ENCODE measurements at places on chromosomes 3 and 15.

DNA sequence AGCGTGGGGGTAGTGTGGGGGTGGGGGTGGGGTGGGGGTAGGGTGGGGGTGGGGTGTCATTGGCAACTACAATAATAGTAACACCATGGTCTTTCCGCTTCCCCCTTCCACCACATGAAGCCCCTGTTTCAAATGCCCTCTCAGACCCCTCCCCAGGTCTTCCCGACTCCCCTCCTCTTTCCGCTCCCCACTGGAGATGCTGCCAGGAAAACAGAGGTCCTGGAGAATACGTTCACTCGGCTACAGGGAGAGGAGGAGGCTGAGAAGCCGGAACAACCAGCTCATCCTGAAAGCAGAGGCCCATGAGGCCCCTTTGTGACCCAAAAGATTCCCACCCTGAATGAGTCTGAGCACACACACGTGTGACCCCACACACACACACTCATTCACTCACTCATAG lies 75.4 kb downstream of the CPN2 start:
- no peak for DNase-seq

DNA sequence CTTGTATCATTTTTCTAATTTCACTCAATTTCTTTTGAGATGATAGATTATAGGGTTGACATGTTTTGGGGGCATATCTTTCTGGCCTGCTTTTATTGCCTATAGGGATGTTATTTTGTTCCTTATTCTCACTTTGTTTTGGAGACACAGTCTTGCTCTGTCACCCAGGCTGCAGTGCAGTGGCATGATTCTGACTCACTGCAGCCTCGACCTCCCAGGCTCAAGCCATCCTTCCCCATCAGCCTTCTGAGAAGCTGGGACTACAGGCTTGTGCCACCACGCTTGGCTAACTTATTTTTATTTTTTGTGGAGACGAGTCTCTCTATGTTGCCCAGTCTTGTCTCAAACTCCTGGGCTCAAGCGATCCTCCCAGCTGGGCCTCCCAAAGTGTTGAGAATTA lies 72.8 kb upstream of the FAN1 start:
- DNase-seq = no peak

- DNase-seq = peak; percentile 34
Observed at GRCh38 chr3:11638495-11639358, 5.0 kb downstream of the VGLL4 start.

DNA sequence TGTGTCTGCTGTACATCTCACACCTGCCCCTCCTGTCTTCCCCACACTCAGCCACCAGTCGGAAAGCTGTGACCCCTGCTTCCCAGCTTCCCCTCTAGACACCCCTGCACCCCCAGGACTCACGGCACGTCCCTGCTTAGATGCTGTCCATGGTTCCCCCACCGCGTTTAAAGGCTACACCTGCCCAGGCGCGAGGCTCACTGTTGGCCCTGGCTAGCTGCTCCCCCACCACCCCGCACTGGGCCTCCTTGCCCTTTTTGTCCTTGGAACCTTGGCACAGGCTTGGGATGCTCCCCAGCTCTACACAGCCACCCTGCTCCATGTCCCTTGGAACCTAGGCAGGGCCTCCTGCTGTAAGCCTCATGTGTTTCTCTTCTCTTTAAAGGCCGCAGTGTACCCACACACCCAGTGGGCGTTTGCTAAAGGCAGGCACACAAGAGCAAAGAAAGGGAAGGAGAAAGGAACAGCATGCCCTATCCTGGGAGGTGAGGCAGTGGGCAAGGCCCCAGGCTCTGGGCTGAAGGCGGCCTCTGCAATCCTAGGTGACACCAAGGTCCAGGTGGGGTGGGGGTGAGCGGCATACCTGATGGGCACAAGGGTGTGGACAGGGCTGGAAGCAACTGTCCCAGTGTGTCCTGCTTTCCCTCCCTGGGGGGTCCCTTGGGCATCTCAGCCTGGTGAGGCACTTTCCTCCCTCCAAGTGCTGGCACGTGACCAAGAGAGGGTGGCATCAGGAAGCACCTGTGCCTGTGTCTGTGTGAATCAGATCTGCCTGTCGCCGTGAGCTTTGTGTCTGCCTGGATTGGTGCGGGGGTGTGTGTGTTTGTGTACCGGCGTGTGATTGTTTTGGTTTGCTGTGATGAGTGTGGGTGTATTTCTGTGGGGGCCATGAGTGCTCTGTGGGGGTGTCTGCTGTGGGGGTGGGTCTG lies 54.4 kb downstream of the TPRA1 start:
- DNase-seq = no peak

- no peak for DNase-seq
Observed at GRCh38 chr3:134722969-134723368, 72.1 kb upstream of the EPHB1 start.

DNA sequence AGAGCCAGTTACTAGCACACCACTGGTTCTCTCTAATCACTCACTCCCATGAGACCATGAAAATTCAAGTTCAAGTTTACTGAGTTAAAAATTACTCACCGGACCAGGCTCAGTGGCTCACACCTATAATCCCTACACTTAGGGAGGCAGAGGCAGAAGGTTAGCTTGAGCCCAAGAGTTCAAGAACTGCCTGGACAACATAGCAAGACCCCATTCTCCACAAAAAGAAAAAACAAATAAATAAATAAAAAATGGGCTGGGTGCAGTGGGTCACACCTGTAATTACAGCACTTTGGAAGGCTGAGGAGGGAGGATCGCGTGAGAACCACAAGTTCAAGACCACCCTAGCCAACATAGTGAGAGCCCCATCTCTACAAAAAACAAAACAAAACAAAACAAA lies 21.2 kb upstream of the CILP start:
- no peak for DNase-seq
